ENCODE measurements at places on chromosomes 2 and 18. TPM values are rescaled to one million over a fixed set of nuclear protein-coding genes. Genes with fewer than 3 reads are reported as not detected.

DNA sequence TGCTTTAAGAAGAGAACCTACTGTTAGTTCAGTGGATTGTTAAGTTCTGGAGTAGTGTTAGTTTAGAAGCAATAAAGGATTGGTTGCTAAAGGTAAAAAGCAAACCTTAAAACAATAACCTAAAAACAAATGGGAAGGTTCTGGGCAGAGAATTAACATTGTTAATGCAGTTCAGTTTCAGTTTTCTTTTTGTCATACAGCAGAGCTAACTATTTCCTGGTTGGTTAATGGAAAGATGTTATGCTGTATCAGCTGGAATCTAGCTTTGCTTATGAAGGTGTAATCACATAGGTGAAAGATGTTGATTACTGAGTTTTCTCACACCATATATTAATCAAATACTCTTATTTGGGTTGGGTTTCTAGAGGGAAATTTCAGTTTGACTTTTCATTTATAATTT lies 23.8 kb downstream of the SMAD4 start:
- H3K4me1 ChIP-seq = peaks cover 2% of the 10 kb centered on the region
- DNase-seq = no peak
- no peak overlapping the region for H3K27ac ChIP-seq
- H3K27me3 ChIP-seq = no peaks in the 10 kb centered on the region
- no peak overlapping the region for H3K4me3 ChIP-seq

- no peak overlapping the region for H3K4me3 ChIP-seq
- no peaks in the 10 kb centered on the region for H3K27me3 ChIP-seq
- H3K4me1 ChIP-seq = peaks cover 9% of the 10 kb centered on the region
- peak; percentile 20 for DNase-seq
- no peaks in the 10 kb centered on the region for H3K36me3 ChIP-seq
Observed at GRCh38 chr2:226892729-226893128, 56.9 kb downstream of the RHBDD1 start.

DNA sequence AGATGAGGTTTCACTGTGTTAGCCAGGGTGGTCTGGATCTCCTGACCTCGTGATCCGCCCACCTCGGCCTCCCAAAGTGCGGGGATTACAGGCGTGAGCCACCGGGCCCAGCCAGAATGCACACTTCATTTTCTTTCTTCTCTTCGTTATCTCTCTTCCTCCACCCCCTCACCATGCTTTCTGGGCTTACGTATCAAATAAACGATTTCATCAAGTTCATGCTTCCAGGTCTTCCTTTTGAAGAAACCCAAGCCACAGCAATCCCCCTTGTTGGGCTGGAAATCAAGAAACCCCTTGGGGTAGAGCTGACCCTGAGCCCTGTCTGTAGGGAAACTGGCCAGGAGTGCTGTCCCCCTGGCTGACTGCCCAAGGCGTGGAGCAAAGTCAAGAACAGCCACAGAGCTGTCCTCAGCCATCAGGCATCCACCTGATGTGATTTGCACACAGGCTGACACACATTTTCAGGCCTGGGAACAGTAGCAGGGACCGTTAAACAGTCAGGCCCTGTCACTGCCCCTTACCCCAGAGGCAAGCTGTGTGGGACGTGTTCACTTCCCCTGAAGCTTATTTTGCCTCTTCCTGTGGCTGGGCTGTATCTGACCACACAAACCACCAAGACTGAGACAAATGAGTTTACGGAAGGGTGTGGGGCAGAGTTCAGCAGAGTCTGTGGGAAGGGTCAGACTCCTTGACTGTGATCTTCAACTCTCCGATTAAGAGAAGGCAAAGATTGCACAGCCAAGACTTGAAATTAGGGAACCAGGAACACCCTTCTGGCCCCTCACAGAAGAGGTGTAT lies 15.1 kb upstream of the NMUR1 start:
- H3K27me3 ChIP-seq = peaks cover 9% of the 10 kb centered on the region
- no peak overlapping the region for H3K27ac ChIP-seq
- H3K36me3 ChIP-seq = no peaks in the 10 kb centered on the region
- DNase-seq = peak; percentile 53
- H3K4me3 ChIP-seq = no peak overlapping the region

- H3K36me3 ChIP-seq = no peaks in the 10 kb centered on the region
- no peak overlapping the region for H3K4me3 ChIP-seq
- no peak for DNase-seq
Observed at GRCh38 chr2:37560241-37560848, 111.1 kb downstream of the CDC42EP3 start.

- peaks cover 49% of the 10 kb centered on the region for H3K4me1 ChIP-seq
- H3K27me3 ChIP-seq = no peaks in the 10 kb centered on the region
- no peak for DNase-seq
- H3K36me3 ChIP-seq = peaks cover 80% of the 10 kb centered on the region
- peak overlapping the region; percentile 1 for H3K4me3 ChIP-seq
Observed at GRCh38 chr2:30239986-30240752, 8.8 kb downstream of the LBH start.

DNA sequence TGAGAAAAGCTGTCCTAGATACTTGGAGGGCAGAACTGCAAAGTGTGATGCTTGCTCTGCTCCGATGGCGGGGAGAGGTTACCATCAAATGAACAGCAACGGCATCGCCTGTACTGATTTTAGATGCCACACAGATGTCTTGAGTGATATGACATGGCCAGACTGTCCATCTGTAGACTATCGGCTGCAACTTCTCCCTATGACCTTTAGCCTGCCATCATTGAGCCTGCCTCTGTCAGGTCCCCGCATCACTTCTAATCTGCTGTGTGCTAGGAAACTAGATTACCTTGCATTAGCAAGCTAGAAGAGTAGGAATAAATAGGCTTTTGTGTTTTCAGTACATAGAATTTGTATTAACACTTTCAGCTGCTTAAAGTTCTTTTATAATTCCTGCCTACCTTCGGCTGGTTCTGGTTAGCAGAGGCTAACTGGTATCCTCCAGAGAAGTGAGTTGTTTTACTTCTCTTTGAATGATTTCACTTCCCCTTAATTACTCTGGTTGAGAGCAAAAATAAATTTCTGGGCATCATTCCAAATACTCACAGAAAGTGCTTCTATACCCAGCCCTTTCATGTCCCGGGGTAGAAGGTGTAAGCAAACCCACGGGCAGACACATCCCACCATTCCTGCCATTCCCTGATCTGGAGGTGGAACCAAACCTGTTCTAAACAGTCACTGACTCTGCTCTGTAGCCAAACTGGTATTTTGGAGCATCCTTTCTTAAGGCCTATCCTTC lies 24.0 kb downstream of the GAREM2 start:
- no peak overlapping the region for H3K4me3 ChIP-seq
- peaks cover 43% of the 10 kb centered on the region for H3K36me3 ChIP-seq
- no peak for DNase-seq

DNA sequence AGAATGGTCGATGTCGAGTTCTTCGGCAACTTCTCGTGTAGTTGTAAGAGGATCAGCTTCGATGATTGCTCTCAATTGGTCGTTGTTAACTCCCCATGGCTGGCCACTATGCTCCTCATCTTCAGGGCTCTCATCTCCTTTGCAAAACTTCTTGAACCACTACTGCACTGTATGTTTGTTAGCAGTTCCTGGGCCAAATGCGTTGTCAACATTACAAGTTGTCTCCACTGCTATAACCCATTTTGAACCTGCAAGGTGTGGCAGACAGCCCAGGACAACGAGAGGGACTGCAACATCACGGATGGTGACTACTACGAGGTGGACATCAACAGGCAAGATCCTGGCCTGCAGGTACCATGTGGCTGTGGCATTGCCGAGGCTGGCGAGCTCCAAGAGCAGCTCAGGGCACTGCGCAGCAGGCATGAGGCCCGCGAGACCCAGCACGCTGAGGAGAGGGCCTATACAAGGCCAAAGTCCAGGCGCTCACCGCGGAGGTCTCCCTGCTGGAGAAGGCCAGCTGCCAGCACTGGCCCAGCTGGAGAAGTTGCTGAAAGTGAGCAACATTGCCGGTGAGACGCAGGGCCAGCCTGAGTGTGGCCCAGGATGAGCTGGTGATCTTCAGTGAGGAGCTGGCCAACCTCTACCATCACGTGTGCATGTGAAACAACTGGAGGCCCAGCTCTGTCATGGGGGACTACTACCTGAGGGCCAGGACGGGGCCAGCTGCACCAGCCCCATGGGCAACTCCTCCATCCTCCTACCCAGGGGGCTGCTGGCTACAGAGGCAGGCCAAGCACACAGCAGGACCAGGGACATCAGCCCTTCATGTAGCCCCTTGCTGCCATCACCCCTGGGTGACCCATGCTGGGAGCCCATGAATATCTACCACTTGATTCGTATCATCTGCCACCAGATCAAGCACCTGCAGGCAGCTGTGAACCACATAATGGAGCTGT lies 20.2 kb downstream of the CLK1 start:
- H3K4me1 ChIP-seq = no peaks in the 10 kb centered on the region
- no peaks in the 10 kb centered on the region for H3K36me3 ChIP-seq
- no peaks in the 10 kb centered on the region for H3K27me3 ChIP-seq
- no peak overlapping the region for H3K4me3 ChIP-seq
- DNase-seq = no peak

DNA sequence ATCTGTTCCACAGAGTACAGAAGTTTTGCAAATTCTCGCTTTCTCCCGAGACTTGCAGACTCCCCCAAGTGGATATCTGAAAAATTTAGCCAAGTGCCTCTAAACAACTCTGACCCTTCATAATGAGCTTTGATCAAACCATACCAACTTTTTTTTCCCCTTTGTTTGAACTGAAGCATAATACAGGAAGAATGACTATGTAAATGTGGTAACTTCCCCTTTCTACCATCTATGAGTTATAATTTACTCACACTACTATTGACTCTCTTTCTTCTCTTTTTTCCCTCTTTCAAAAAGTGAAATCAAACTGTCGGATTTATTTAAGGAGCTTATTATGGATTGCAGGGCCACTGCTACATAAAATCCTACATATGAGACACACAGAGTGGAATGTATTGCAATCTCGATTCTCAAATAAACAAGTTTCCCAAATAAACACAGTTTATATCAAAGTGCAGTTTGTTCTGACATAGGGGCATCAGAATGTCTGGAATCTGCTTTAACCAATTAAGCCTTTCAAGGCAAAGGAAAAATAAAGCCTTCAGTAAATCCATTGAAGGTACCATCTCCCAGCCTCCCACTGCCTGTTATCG lies 1.4 kb upstream of the ZNF804A start:
- H3K27me3 ChIP-seq = no peaks in the 10 kb centered on the region
- DNase-seq = peak; percentile 81
- no peaks in the 10 kb centered on the region for H3K4me1 ChIP-seq
- peak overlapping the region; percentile 96 for H3K27ac ChIP-seq
- H3K4me3 ChIP-seq = peak overlapping the region; percentile 82

DNA sequence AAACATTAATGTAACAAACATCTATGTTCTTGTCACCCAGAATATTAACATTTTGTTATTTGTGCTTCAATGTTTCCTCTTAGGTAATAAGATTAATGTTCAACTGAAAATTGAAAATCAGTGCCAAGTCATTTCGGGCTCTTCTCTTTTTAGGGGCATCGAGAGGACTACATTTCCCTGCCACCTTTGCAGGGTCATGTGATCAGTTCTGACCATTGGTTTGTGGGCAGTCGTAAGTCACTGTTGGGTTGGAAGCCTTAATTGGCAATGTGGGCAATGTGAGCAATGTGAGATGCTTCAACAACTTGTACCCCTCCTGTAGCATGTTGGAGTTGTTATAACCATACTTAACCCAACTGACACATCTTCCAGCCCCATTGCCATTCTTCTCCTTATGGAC lies 10.1 kb upstream of the CYRIA start:
- H3K4me3 ChIP-seq = no peak overlapping the region
- no peaks in the 10 kb centered on the region for H3K36me3 ChIP-seq
- DNase-seq = no peak
- no peaks in the 10 kb centered on the region for H3K4me1 ChIP-seq
- H3K27me3 ChIP-seq = no peaks in the 10 kb centered on the region

DNA sequence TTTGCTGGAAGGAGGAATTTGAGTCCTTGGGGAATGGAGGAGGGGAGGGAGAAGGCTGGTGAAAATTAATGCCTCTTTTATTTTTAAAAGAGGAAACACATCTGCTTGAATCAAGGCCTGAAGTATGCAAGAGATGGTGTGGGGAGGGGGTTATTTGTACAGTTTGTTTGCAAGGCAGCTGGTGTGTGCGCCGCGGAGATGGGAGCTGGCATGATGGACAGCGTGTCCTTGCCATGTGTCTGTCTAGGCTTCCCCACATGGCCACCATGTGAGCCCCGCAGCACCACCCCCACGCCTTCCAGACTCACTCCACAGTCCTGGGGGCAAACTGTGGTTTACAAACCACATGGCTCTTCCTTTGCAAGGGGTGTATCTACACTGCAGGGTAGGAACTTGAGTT lies 154.8 kb upstream of the APCDD1 start:
- H3K27ac ChIP-seq = no peak overlapping the region
- DNase-seq = no peak
- H3K4me3 ChIP-seq = no peak overlapping the region
- H3K27me3 ChIP-seq = peaks cover 7% of the 10 kb centered on the region
- H3K36me3 ChIP-seq = no peaks in the 10 kb centered on the region

DNA sequence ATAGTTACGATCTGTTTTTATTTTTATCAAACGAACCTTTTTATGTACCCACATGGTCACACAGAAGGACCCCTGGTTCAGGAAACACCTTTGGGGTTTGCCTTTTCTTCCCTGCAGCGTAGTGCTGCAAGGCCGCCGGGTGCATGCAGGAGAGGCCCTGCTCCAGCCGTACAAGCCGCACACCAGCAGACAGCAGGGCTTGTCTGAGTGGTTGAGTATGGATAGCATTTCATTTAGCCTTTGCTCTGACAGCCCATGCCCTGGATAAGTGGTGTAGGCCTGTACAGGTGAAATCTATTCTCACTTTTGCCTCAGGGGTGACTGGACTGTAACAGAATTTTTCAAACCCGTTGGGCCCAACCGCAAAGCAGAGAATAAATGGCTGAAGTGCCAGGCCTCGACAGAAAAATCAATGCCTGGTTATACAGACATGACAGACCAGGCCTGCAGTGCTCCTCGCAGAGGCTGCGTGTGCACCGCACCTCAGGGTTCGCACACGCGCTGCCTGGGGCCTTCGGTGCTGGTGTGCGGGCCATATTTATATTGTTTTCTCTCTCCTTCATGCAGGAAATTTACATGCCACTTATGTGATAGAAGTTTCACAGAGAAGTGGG lies 279.1 kb downstream of the ZNF407 start:
- H3K4me3 ChIP-seq = no peak overlapping the region
- H3K27ac ChIP-seq = no peak overlapping the region
- H3K27me3 ChIP-seq = no peaks in the 10 kb centered on the region
- peaks cover 5% of the 10 kb centered on the region for H3K36me3 ChIP-seq
- no peaks in the 10 kb centered on the region for H3K4me1 ChIP-seq
- DNase-seq = no peak

The CYBRD1 gene
- total RNA-seq = 103 TPM

The CPLX4 gene
- total RNA-seq = not detected

The TMEM127 gene
- 20.0 TPM for total RNA-seq

The ATOH8 gene
- 7.9 TPM for total RNA-seq

The POTEJ gene
- not detected for total RNA-seq

The AGXT gene
- not detected for total RNA-seq
